Stimulated activated CD8-positive, alpha-beta memory T cell treated with anti-CD3 and anti-CD28 coated beads, Interleukin-7, amount 100 ng/mL, for 48 hours (primary cell): ENCODE measurements at places on chromosomes 4 and X.

DNA sequence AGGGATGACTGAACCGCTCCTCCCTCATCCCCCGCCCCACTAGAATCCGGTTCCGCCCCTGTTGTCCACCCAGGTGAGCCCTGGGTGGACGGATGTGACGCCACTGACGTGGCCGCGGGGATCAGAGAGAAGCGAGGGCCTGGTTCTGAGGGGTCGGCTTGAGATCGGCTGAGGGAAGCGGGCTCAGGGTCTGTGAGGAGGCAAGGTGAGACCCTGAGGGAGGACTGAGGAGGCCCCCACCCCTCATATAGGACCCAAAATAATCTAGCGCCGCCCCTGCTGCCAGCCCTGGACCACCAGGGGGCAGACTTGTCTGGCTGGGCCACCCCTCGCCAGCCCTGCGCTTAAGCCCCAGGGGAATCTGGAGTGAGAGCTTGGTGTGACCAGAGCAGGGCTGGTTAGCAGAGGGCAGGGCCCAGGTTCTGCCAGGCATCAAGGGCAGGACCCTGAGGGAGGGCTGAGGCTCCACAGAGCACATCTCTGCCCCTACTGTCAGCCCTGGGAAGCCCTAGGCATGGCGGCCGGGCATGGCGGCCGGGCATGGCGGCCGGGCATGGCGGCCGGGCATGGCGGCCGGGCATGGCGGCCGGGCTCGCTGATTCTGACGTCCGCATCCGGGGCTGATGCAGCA lies at the start of gene MAGEA8:
Gene MAGEA8 (plus strand): TSS at position 103 of the 631 bp plus-strand sequence. CDS start 3,090 bp downstream, outside the sequence.
- DNase-seq: no peak

- no peak for DNase-seq
Observed at GRCh38 chr4:157048248-157048647, 27.7 kb upstream of the GLRB start.

DNA sequence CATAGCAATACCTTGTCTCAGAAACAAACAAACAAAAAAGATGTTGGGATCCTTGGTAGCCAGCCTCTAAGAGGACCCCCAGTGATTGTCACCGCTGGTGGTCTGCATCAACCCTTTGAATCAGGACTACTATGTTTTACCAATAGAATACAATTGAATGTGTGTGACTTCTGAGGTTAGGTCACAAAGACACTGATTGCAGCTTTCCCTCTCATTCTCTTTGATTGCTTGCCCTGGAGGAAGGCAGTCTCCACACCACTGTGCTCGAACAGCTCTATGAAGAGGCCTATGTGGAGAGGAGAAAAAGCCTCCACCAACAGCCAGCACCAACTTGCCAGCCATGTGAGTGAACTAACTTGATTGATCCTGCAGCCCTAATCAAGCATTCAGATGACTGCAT lies 2.8 kb upstream of the SMIM14 start:
- DNase-seq: no peak

DNA sequence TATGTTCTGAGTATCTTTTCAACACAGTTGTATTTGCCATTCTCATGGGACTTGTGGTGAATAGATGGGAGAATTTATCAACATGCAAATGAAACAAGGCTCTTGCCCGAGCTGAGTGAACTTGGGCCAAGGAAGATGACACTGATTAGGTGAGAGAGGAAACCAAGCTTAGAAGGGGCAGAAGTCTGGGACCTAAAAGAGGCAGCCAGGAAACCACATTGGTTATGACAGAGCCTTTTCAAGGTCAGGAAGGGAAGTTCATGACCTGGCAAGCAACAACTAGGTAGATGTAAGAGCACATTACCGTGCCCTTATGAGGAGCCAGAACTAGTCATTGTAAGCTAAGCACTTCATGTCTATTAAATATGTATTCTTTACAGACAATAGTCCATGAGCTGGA lies 590.3 kb downstream of the PACRGL start:
- no peak for DNase-seq

DNA sequence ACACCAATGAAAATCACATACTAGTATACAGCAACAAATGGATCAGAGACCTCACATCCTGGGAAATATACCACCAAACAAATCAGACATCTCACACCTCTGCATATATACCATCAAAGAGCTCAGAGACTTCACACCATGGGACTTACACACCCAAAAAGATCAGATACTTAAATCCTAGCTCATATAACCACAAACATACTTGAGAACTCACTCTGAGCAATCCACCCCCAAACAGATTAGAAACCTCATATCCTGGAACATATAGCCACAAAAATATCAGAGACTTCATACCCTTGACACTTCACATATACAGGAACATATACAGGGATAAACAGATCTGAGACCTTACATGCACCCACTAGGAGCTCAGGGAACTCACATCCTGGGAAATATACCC lies 32.1 kb downstream of the SUV39H1 start:
- no peak for DNase-seq

DNA sequence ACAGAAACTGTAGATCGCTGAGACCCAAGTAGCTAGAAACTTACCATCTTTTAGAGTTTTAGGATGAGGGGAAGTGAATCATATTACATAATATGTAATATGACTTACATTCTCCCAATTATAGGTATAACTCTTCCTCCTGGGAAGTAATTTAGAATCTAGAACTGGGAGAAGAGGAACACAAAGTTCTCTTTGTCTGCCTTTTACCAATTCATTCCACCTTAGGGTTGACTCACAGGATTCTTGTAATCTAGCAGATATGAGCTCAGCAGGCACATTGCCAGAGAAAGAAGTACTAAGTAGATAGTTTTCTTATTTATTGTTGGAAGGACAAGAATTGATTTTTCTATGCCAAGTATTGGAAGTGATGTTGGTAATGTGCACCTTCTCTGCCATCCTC lies 58.0 kb upstream of the CCSER1 start:
- no peak for DNase-seq

DNA sequence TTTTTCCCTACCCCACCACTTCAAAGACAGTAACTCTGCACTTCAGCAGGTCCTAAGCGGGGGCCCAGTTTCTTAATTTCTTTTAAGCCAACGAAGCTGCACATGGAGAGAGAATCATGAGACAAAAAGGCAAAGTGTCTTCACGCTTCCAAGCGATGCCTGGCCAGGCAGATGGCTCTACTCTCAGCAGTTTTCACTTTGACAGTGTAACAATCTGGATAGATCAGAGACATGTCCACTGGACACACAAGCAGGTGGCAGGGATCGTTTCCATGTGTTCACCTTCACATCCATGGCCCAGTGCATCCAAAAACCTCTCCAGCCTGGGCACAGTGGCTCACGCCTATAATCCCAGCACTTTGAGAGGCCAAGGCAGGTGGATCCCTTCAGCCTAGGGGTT lies 27.8 kb downstream of the PPP2R2C start:
- no peak for DNase-seq

DNA sequence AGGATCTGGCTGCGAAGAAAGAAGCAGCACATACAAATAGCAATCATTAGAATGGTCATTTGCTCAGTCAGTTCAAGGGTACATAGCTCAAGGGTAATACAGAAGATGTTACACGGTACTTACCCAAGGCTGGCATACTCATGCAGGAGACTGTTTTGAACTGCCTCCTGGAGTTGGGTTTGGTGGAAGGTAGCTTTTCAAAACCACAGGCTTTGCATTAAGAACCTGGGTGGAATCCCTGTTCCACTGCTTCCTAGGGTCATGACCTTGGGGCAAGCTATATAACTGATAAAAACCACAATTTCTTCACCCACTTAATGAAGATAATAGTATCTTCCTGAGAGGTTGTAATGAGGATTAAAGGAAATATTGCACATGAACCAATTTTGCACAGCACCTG lies 36.5 kb downstream of the TBC1D9 start:
- no peak for DNase-seq

- DNase-seq: no peak
Observed at GRCh38 chr4:38129460-38130227, 169.4 kb downstream of the PTTG2 start.

DNA sequence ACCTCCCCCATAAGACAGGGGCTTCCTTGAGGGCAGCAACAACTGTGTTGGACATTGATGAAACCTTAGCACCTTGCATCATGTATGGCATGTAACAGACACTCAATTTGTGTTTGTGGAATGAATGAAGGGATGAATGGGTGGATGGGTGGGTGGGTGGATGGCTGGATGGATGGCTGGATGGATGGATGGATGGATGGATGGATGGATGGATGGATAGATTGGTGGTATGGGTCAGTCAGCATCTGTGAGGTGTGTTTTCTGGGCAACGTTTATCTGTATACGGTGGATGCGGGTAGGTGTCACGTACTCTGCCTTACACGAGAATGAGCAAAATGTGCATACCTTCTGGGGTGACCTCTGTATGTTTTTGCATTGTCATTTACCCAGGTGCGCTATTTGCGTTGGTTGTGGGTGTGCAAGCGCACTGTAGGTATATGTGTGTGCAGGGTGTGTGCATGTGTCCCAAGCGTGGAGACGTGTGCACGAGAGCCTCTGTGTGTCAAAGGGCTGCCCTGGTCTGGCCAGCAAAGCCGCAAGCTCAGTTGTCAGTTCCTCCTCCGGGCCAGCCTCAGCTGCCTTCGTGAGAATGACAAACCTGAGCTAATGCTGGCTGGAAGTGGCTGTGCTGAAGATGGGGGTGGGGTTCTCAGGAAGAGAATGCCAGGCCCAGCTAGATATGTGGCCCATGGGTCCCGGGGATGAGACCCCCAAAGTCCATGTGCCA lies 26.5 kb downstream of the ELF4 start:
- no peak for DNase-seq

GRCh38 chr4:13284932-13285331 lies 199.2 kb downstream of the RAB28 start:
- DNase-seq: no peak

GRCh38 chr4:121827853-121828252 lies 4.2 kb upstream of the CCNA2 start:
- DNase-seq: no peak

GRCh38 chr4:82223715-82224114 lies 150.1 kb downstream of the HNRNPD start:
- no peak for DNase-seq

GRCh38 chrX:39900777-39901170 lies 197.0 kb downstream of the BCOR start:
- DNase-seq: no peak

DNA sequence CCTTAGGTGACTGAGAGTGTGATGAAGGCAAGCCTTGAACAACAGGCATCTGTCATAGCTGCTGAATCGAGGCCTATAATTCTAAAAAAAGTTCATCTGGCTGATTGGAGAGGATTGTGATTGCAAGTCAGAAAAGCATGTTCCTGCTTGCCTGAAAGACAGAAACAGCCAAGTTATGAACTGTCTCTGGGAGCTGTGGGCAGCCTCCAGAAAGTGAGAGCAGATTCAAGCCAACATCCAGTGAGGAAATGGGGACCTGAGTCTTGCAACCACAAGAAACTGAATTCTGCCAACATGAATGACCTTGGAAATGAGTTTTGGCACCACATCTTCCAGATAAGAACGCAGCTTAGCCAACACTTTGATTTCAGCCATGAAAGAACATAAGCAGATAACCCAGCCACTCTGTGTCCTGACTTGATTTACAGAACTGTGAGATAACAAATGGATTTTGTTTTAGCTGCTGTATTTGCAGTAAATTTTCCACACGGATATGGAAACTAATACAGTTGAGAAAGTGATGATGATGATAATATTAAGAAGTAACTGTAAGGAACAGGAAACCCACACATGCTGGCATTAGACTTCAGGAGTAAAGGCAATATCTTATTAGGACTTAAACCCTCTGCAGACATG lies 240.3 kb upstream of the NDST3 start:
- no peak for DNase-seq

DNA sequence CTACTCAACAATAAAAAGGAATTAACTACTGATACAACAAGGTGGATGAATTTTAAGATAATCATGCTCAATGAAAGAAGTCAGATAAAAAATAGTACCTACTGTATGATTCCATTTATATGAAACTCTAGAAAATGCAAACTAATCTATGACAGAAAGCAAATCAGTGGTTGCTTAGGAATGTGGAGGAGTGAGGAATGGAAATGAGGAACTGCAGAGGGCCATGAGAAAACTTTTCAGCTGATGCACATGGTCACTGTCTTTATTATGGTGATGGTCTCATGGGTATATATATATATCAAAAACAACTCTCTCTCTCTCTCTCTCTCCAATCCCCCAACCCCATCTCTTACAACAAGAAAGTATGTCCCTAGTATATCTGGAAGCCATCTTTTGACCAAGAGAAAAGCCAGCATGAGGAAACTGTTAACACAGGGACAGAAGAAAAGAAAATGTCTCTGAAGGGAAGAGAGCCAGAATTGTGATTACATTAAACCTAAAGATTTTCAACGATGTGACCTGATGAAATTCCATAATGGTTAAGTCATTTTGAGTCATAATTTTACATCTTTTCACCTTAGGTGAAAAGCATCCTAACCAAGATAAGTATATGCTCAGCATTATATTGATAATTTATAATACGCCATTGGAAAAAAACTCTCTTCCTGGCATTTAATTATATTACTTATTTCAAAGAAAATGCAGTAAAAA lies 8.5 kb upstream of the NFKB1 start:
- DNase-seq: no peak

- no peak for DNase-seq
Observed at GRCh38 chr4:102781570-102781969, 20.8 kb upstream of the MANBA start.

- DNase-seq: no peak
Observed at GRCh38 chr4:36292556-36293188, 11.3 kb downstream of the DTHD1 start.

GRCh38 chrX:13808293-13808692 lies 8.6 kb downstream of the GPM6B start:
- no peak for DNase-seq

DNA sequence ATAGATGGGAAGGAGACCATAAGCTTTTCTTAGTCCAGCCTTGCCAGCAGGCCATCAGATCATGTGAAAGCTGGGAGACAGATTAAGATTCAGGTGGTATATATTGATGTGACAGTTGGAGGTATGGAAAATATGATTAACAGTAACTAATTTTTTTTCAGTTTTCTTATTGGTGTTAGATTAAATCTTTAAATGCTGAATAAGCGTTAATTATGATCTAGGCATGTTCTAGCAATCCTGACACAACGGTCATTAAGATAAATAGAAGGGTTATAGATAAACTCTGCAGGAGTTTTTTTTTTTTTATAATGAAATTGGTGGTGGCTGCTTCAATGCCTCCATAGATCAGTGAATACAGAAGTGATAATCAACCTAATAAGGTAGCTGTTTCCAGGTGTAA lies 649.5 kb upstream of the TENM3 start:
- no peak for DNase-seq

GRCh38 chr4:8540586-8540985 lies 39.6 kb upstream of the GPR78 start:
- DNase-seq: no peak
